K562 (cell line): ENCODE measurements at places on chromosomes 4 and X. TPM values are rescaled to one million over a fixed set of nuclear protein-coding genes. Genes with fewer than 3 reads are reported as not detected.
A peak's percentile ranks its signal among the peaks of the same experiment; 100 is the strongest.

The MAGEA6 gene
- total RNA-seq: 107 and 113 TPM in 2 replicates

The LEF1 gene
- 32.5 and 35.4 TPM in 2 replicates for total RNA-seq

The CT47B1 gene
- total RNA-seq: 0.16 TPM in 1 of 2 replicates, not detected in the other

The SCML2 gene
- total RNA-seq: 19.0 and 19.6 TPM in 2 replicates

The GATA1 gene
- 291 and 297 TPM in 2 replicates for total RNA-seq

- peak overlapping the region; percentile 78 for H3K27ac ChIP-seq
- peak overlapping the region; percentile 48 for H3K4me3 ChIP-seq
- H3K36me3 ChIP-seq: peaks cover 29% of the 10 kb centered on the region
- no peaks in the 10 kb centered on the region; the same call in 1 of the 2 replicates for H3K4me1 ChIP-seq
Measured at GRCh38 chr4:126733301-126733700, 899.5 kb upstream of the INTU start.

- H3K4me3 ChIP-seq: no peak overlapping the region
- no peaks in the 10 kb centered on the region for H3K36me3 ChIP-seq
- no peak for DNase-seq
- H3K27ac ChIP-seq: no peak overlapping the region
Measured at GRCh38 chr4:62410371-62411003, 1210.4 kb downstream of the ADGRL3 start.

GRCh38 chr4:40152637-40153036 is 44.2 kb upstream of the RHOH start:
- no peak for DNase-seq
- no peaks in the 10 kb centered on the region for H3K4me1 ChIP-seq
- H3K36me3 ChIP-seq: no peaks in the 10 kb centered on the region; the same call in 2 of the 3 replicates

- no peak overlapping the region for H3K27ac ChIP-seq
- no peaks in the 10 kb centered on the region for H3K36me3 ChIP-seq
- H3K4me1 ChIP-seq: no peaks in the 10 kb centered on the region
- H3K4me3 ChIP-seq: no peak overlapping the region
- DNase-seq: no peak
Measured at GRCh38 chrX:74449937-74450330, 28.6 kb downstream of the SLC16A2 start.

DNA sequence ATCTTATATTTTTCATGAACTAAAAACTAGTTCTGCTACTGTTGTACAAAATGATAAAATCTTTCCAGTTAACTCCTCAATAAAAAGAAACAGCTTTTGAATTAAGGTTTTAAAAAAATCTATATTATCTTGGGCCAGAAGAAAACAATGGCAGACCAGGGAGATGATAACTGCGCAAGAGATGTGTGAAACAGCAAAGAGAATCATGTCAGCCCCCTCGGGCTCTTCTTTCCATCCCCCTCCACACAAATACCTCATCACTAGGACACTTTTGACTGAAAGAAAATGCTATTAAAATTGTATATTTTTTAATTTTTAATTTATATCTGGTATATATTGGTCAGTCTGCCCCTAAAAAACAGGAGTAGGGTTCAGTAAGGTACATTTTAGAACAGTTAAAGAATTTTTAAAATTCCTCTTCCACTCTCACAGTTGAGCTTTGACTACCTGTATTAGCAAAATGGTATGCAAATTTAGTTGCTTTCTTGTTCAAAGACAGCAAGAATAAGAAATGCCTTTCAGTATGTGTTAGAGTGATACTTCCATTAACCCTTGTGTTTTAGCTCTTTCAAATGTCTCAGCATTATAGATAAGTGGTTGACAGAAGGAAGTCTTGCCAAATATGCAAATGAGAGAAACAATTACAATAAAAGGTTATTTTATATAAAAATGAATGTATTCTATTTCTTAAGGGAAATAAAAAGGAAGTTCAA is 36.4 kb upstream of the LCORL start:
- H3K36me3 ChIP-seq: no peaks in the 10 kb centered on the region
- no peaks in the 10 kb centered on the region for H3K4me1 ChIP-seq
- no peak overlapping the region for H3K27ac ChIP-seq
- H3K27me3 ChIP-seq: no peaks in the 10 kb centered on the region
- DNase-seq: no peak
- H3K4me3 ChIP-seq: no peak overlapping the region

- no peaks in the 10 kb centered on the region for H3K27me3 ChIP-seq
- H3K36me3 ChIP-seq: no peaks in the 10 kb centered on the region
- DNase-seq: peak; percentile 7
- H3K4me1 ChIP-seq: peaks cover 21% of the 10 kb centered on the region
Measured at GRCh38 chr4:81807386-81807785, 335.7 kb upstream of the RASGEF1B start.

DNA sequence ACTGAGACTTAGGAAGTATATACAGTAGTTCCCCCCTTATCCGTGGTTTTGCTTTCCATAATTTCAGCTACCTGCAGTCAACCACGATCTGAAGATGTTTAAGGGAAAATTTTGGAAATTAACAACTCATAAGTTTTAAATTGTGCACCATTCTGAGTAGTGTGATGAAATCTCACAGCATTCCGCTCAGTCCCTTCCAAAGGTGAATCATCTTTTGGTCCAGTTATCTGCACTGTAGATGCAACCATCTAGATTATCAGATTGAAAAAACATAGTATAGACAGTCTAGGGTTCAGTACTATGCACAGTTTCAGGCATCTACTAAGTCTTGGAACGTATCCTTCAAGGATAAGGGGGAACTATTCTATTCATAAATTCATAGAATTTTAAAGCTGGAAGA is 109.0 kb downstream of the ANXA3 start:
- no peaks in the 10 kb centered on the region for H3K27me3 ChIP-seq
- no peak overlapping the region for H3K4me3 ChIP-seq
- H3K27ac ChIP-seq: no peak overlapping the region
- H3K4me1 ChIP-seq: peaks cover 24% of the 10 kb centered on the region
- no peaks in the 10 kb centered on the region for H3K36me3 ChIP-seq
- no peak for DNase-seq

- no peak for DNase-seq
- H3K27me3 ChIP-seq: no peaks in the 10 kb centered on the region
- peaks cover 5% of the 10 kb centered on the region; the same call in 1 of the 3 replicates for H3K36me3 ChIP-seq
- no peak overlapping the region for H3K4me3 ChIP-seq
- H3K27ac ChIP-seq: no peak overlapping the region
Measured at GRCh38 chr4:184382189-184382846, 92.0 kb downstream of the IRF2 start.

DNA sequence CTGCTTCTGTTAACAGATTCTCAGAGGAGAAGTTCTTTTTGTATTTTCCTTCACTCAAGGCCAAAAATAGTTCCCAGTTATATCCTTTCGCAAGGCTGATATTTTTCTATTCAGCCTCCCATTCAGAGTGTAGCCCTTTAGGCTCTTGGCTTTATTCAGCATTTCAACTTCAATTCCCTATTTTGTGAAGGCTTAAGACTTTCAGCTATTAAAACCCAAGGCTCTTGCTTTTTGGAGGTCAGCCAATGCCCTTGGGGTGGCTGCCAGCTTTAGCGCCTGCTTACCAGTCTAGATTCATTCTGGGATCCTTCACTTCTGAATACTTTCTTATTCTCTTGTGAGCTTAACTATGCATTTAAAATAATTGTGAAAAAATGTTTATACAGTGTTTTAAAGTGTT is 57.3 kb upstream of the ADGRA3 start:
- H3K27ac ChIP-seq: no peak overlapping the region
- H3K4me3 ChIP-seq: no peak overlapping the region
- no peaks in the 10 kb centered on the region for H3K27me3 ChIP-seq
- H3K36me3 ChIP-seq: no peaks in the 10 kb centered on the region
- no peaks in the 10 kb centered on the region for H3K4me1 ChIP-seq
